ENCODE measurements at places on chromosomes 12 and 14. TPM values are rescaled to one million over a fixed set of nuclear protein-coding genes. Genes with fewer than 3 reads are reported as not detected.

The CIROP gene
- not detected for total RNA-seq

The DNAAF2 gene
- 11.8 TPM for total RNA-seq

DNA sequence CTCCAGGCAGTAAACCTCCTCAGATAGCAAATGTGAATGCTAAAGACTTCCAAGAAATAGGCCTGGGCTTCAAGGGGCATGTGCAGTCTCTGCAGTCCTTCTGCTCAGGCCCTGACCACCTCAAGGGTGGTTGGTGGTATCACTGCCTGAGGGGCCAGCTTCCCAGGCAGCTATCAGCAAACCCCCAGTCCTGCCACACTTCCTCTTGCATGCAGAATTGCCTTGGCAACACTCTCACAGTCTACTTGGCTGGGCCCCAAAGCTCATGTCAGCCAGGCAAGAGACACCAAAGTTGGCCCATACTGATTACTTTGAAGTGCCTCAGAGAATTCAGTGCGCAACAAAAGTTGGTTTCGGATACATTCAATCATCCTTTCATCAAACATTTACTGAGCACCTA, 3.5 kb upstream of the ASB8 start:
- no peaks in the 10 kb centered on the region for H3K36me3 ChIP-seq
- H3K27ac ChIP-seq: no peak overlapping the region
- no peak overlapping the region for H3K4me3 ChIP-seq
- DNase-seq: no peak

DNA sequence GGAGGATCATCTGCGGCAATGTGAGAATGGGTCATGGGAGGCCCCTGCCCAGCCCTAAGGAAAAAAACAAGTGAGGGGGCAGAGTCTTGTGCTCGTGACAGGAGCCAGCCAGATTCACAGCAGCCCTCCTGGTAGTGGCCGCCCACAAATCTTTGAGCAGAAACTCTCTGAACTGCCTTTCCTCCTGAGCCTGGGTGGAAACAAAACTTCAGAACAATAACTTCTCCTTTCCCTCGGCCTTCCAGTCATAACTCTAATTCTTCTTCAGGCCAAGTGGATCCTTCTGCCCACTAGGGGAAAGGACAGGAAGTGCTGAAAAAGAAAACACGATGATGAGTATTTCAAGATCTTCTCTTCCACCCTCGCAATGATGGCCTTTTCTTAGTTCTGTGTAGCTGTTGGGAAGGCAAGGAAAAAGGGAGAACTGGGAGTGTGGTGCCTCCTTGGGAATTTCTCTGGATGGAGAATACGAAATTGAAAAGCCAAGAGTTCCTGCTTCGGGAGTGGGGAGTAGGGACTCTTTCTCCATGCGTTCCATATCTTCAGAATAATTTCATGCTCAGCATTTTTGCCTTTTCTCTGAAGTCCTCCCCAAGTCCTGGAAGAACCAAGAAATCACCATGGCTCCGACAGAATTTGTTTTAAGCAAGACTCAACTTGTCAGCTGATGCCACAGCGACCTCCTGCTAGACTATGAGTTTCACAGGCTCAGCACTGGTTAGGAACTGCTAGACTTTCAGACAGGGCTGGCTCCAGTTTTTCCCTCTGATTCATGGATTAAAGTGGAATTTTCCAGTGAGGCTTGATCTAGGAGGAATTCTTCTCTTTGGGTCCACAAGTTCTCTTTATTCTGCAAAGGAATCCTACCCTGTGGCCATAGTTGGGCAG, 188.9 kb downstream of the CAND1 start:
- H3K4me3 ChIP-seq: no peak overlapping the region
- H3K4me1 ChIP-seq: peaks cover 18% of the 10 kb centered on the region
- peak overlapping the region; percentile 61 for H3K27ac ChIP-seq
- no peaks in the 10 kb centered on the region for H3K27me3 ChIP-seq
- DNase-seq: no peak

DNA sequence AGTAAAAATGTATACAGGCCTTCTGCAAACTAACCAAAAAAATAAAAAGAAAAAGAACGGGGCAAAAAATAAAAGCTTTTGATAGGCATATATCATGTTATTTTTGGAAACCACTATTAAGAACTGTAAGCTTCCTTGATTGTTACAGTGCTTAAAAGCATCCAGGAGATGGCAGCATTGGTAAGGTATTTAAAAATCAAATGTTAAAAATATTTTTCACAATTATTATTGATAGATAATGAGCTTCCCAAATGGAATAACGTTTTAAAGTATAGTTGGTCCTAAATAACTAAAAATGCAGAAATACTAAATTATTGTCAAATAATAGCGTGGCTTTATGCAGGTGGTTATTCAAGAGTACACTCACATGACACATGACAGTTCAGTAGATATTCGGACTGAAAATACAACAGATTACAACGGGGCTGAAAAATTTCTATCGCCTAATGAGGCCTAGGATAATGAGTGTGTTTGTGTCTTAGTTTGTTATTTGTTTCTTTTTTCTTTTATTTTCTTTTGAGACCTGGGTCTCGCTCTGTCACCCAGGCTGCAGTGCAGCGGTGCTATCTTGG, 127.2 kb upstream of the ATF7IP start:
- no peak overlapping the region for H3K27ac ChIP-seq
- H3K4me3 ChIP-seq: no peak overlapping the region
- no peak for DNase-seq
- H3K4me1 ChIP-seq: peaks cover 27% of the 10 kb centered on the region

- no peaks in the 10 kb centered on the region for H3K4me1 ChIP-seq
- H3K36me3 ChIP-seq: no peaks in the 10 kb centered on the region
- DNase-seq: no peak
- H3K27ac ChIP-seq: no peak overlapping the region
- no peaks in the 10 kb centered on the region for H3K27me3 ChIP-seq
- H3K4me3 ChIP-seq: no peak overlapping the region
These were observed 567.3 kb downstream of the SLC16A7 start for GRCh38 chr12:60162988-60163720.

GRCh38 chr12:16785524-16785923, 179.6 kb upstream of the LMO3 start:
- DNase-seq: no peak
- no peak overlapping the region for H3K4me3 ChIP-seq
- H3K4me1 ChIP-seq: no peaks in the 10 kb centered on the region
- H3K27ac ChIP-seq: no peak overlapping the region
- no peaks in the 10 kb centered on the region for H3K27me3 ChIP-seq
- H3K36me3 ChIP-seq: no peaks in the 10 kb centered on the region

- H3K36me3 ChIP-seq: no peaks in the 10 kb centered on the region
- H3K27me3 ChIP-seq: no peaks in the 10 kb centered on the region
- no peak overlapping the region for H3K4me3 ChIP-seq
- DNase-seq: no peak
- no peak overlapping the region for H3K27ac ChIP-seq
These were observed 26.7 kb downstream of the SPX start for GRCh38 chr12:21552635-21553328.

- no peak overlapping the region for H3K27ac ChIP-seq
- no peaks in the 10 kb centered on the region for H3K36me3 ChIP-seq
- no peaks in the 10 kb centered on the region for H3K4me1 ChIP-seq
- no peak overlapping the region for H3K4me3 ChIP-seq
These were observed 59.2 kb downstream of the RASSF8 start for GRCh38 chr12:26017484-26018211.

Data from suprapubic skin (tissue), 4 donors.